ENCODE measurements at places on chromosomes 2 and 18.

- no peak for DNase-seq
These were observed 28.2 kb upstream of the NARS1 start for GRCh38 chr18:57649556-57650500.

DNA sequence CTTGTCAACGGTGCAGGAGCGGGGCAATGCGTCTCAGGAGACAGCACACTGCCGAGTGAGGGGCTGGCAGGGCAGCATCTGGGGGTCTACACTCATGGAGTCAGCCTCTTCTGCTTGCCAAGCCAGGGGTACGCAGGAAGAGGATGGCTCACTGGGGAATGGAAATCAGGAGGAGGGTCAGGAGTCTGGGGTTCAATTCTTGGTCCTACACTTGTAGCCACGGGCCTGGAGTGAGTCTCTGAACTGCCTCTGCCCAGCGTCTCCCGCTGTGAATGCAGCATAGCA is 70.0 kb downstream of the CAPN13 start:
- no peak for DNase-seq

DNA sequence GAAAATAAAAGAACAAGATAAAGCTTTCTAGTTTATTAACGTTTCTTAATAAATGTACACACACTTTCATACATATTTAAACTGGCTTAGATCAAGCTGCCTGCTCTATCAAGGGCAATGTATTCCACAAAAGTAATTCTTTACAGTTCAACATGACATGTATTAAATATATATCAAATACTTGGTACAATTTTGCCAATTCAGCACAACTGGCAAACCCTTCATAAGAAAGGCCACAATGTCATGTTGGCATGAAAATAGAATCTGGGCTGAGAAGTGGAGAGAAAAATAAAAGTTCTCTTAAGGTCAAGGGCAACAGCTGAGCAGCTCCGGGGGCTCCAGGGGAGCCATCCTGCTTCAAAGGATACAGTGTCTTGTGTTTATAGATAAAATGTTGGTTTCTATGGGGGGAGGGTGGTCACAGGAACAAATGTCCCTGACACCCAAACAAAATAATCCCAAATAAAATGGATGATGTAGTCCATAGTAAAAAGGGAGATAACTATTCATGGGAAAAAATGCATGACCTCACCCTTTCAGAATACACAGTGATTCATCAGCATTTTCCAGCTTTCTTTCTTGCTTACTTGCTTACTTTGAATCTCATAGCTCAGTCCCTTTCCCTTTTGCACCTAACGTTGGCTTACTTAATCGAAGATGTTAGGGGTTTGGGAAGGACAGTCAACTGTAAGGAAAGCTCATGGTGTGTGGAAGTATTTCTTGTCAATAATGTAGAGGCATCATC is 494.9 kb downstream of the NYAP2 start:
- no peak for DNase-seq

- DNase-seq: no peak
These were observed 13.5 kb upstream of the IL1R1 start for GRCh38 chr2:102129082-102129481.

DNA sequence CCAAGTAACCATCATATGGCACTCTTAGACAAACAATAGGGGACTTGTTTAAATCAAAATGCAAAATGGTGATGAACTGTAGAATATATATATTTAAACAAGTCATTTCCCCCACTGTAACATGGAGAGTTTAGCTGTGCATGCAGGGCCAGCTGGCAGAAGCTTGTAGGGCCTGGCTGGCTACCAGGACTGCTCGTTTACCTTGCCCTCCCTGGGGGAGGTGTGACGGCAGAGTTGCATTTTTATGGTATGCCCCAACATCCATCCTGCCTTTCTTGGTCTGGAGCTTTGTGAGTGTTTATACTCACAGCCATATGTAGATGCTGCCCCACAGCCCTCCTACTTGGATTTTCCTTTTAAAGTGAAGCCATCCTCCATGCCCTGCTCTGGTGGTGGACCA is 101.7 kb upstream of the ZFP36L2 start:
- peak; percentile 15 for DNase-seq

GRCh38 chr18:25557011-25557410 is 205.0 kb upstream of the ZNF521 start:
- DNase-seq: no peak

DNA sequence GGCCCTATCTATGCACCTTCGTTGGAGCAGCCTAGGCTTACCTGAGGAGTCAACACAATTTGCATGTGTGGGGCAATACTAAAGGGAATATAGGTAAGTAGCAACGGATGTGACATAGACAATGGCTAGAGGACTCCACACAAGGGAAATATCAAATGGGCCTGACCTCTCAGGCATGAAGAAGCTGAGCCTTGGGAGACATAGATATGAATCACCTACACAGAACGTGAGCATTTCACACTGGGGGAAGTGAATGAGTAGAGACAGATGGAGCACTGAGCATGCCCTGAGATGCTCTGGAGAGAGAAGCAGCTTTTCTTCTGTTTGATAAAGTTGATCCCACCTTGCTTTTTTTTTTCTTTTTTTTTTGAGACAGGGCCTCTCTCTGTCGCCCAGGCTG is 97.9 kb downstream of the ATL2 start:
- no peak for DNase-seq

DNA sequence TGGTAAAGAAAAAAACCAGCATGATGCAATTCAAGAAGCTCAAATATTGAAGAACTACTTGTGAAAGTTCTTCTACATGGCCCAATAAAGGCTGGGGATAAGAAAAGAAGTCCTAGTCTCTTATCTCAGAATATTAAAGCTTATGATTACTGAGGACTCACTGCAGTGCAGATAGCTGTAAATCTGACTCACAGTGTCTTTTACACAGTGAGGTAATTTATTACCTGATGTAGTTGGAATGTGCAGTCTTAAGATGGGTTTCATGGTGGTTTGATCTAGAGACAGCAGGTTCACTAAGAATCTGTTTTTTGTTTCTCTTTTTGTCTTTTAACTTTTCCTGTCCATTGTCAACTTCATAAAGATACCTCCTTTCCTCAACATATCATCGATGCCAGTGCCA is 484.0 kb upstream of the MAP2 start:
- no peak for DNase-seq

DNA sequence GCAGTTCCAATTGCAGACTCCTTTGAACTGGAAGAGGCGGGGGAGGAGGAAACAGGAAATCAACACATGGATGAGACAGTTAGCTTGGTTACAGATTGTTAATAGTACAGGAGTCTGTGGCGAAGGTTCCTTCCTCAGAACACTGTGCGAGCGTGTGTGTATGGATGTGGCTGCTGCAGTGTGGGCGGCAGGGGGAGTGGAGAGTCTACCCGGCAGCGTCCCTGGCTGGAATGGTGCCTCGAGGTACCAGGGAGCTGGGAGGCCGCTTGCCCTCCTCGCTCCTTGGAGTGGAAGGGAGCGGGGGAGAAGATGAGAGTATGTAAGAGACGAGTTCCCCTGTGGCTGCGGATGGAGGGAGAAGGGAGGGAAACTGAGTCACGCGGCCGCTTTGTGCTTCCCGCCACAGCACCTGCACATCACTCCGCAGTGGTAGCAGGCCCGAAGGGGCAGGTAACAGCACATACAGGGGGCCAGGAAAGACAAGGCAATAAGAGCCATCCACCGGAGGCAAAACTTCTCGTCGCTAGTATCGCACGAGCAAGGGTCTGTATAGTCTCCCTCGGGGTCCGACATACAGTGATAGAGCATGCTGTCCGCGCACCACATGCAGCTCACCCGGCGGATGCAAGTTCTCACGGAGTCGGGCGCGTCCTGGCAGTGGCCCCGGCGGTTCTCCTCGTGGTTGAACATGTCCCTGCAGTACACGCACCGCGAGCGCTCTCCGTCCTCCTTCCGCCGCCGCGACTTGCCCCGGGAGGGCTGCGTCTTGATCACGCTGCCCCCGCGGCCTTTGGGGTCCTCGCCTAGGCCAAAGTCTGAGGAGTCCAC is 85.7 kb downstream of the ACTR2 start:
- no peak for DNase-seq

- DNase-seq: no peak
These were observed 70.9 kb downstream of the EHD3 start for GRCh38 chr2:31304816-31305215.

- no peak for DNase-seq
These were observed 506.9 kb downstream of the DPP10 start for GRCh38 chr2:114949228-114949804.

- DNase-seq: no peak
These were observed 101.3 kb upstream of the NDUFV2 start for GRCh38 chr18:9001209-9001608.

- DNase-seq: no peak
These were observed 200.4 kb downstream of the INO80D start for GRCh38 chr2:205885492-205886099.

GRCh38 chr2:67013821-67014220 is 383.3 kb upstream of the ETAA1 start:
- DNase-seq: no peak

DNA sequence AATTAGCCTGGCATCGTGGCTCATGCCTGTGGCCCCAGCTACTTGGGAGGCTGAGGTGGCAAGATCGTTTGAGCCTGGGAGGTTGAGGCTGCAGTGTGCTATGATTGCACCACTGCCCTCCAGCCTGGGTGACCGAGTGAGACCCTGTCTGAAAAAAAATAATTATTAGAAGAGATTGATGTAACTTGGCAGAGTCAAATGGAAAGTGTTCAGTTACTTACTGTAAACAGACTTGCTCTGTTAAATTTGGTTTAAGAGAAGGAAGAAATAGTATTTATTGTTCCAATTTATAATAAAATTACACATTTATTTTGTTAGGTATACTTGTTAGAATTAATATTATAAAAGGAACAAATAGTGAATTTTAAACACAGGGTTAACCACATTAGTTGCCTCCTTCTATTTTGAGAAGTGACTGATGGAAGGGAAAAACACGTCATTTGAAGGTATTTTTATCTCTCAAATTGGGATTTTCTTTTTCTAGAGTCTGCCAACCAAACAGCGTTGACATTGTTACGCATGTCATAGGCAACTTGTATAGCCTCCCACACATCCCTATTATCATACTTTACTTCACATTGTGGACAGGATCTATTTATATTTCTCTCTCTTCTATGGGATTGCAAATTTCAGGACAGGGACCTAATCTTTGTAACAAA is 118.8 kb upstream of the B3GNT2 start:
- no peak for DNase-seq

DNA sequence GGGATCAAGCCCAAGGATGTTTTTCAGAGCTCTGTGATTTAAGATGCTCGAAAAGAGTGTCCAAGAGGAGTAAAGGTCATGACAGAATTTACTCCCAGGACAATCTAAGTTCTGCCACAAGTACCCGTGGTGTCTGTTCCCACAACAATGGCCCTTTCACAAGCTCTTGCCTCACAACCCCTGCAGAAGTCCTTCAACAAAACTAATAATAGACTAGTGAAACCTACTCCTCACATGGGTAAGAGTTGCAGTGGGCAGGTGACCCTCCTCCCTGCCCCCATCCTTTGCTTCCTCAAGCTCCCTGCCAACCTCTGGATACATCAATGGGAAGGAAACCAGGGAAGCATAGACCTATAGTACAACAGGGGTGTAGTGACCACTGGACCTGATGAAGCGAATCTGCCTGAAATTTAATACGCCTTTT is 34.9 kb downstream of the PTCD3 start:
- DNase-seq: no peak

GRCh38 chr2:134306521-134306920 is 52.6 kb downstream of the MGAT5 start:
- DNase-seq: no peak

GRCh38 chr2:27093430-27094352 is 7.1 kb downstream of the KHK start:
- no peak for DNase-seq

- DNase-seq: no peak
These were observed 238.2 kb downstream of the LDLRAD4 start for GRCh38 chr18:13456736-13457271.

DNA sequence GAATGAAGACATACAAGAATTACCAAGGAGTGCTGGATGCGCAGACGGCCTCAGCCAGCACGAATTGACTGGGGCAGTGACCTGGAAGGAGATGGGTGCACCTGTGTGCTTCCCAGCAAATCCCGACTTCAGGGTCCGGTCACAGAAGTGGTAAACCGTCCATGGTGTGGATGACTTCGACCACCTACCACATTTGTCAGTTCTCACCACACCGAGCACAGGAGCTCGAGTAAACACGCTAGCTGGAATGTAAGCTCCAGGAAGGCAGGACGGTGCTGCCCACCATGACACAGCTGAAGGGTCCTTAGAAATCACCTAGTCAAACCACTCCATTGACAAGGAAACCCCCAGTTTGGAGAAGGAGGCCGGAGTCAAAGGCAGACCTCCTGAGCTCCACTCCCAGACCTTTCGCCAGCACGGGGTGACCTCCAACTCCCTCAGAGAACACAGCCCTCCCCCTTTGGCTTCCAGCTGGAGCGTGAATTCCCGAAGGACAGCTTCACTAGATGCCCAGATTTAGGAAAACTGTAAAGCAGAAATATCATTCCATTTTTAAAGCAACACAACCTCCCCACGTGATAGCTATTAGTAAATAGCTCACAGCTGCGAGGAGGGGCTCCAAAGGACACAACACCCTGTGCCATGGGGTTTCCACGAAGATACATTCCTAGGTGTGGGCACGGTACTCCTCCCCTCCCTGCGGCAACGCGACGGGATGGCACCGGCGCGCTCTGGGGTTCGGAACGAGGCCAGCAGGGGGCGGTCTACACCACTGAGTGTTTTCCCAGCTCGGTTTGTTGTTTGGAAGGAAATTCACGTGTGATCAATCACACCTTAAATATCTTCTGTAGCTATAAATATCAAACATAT is 34.1 kb upstream of the GNAL start:
- peak; percentile 20 for DNase-seq

- DNase-seq: no peak
These were observed 825.2 kb downstream of the METTL4 start for GRCh38 chr18:1746131-1746530.

DNA sequence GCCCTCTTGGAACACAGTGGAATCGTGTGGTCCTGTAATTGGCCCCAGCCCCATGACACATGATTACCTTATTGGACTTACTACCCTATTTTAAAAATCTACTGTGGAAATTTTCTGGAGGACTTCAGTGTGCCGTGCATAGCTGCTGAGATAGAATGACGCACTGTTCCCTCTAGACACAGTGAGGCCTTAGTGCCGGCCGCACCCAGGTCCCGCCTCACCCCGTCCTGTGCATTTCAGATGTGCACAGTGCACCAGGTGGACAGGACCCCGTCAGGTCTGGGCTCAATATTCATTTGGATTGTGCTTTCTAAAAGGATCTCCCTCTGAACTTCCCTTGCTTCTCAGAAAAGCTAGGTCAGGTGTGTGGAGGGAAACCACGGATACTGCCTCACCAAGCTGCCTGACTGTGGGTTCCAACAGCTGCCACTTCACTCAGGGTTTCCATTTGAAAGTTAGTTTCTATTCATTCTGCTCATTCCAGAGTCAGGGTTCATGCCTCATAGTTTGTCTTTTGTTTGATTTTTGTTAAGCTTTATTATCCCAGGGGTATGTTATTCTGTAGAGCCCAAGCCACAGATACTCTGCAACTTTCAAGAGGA is 155.8 kb downstream of the PTGR3 start:
- DNase-seq: no peak

- no peak for DNase-seq
These were observed 54.8 kb downstream of the SEMA4F start for GRCh38 chr2:74708883-74709282.

DNA sequence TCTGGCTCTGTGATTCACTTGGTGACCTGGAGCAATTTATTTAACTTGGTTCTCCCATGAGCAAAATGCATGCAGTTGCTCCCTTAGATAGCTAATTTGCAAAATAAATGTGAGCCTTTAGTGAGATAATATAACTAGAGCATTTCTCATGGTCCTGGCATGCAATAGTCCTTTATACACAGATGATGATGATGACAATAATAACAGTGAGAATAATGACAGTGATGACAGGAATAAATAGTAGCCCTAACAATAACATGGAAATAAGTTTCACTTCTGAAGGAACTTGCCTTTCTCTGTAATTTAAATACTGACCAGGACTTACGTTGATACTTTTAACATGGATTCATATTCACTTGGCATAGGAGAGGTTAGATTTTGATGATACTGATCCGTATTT is 49.2 kb downstream of the LPIN1 start:
- no peak for DNase-seq
